ENCODE measurements at places on chromosomes 1 and 21.

- DNase-seq, result peak; percentile 3
These were observed 78.5 kb upstream of the DPYD start for GRCh38 chr1:97999320-97999719.

DNA sequence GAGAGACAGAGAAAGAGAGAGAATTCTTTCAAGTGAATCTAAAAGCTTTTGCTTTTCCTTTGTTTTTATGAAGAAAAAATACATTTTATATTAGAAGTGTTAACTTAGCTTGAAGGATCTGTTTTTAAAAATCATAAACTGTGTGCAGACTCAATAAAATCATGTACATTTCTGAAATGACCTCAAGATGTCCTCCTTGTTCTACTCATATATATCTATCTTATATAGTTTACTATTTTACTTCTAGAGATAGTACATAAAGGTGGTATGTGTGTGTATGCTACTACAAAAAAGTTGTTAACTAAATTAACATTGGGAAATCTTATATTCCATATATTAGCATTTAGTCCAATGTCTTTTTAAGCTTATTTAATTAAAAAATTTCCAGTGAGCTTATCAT lies 117.6 kb downstream of the PTPRC start:
- peak; percentile 48 for DNase-seq

- DNase-seq, result no peak
These were observed 147.4 kb upstream of the USP24 start for GRCh38 chr1:55362558-55362957.

- DNase-seq, result no peak
These were observed 10.6 kb downstream of the GFI1 start for GRCh38 chr1:92476071-92476631.

DNA sequence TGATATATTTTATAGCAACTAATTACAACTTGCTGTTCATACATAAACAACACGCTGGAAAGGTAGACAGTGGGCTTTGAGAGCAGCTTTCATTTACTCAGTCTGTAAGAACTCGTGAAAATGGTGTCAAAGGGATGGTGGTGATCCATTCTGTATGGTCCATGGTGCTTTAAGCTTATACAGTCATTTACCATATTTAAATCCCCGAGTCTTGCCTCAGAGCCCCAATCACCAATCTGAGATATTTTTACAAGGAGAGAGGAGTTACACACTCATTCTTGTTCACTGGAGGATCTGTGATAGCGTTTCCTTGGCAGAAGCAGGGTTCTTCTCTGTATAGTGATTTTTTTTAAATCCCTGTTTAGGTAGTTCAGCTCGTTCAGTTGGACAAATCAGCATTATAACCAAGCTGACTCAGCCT lies 694.6 kb downstream of the USP25 start:
- DNase-seq, result no peak

DNA sequence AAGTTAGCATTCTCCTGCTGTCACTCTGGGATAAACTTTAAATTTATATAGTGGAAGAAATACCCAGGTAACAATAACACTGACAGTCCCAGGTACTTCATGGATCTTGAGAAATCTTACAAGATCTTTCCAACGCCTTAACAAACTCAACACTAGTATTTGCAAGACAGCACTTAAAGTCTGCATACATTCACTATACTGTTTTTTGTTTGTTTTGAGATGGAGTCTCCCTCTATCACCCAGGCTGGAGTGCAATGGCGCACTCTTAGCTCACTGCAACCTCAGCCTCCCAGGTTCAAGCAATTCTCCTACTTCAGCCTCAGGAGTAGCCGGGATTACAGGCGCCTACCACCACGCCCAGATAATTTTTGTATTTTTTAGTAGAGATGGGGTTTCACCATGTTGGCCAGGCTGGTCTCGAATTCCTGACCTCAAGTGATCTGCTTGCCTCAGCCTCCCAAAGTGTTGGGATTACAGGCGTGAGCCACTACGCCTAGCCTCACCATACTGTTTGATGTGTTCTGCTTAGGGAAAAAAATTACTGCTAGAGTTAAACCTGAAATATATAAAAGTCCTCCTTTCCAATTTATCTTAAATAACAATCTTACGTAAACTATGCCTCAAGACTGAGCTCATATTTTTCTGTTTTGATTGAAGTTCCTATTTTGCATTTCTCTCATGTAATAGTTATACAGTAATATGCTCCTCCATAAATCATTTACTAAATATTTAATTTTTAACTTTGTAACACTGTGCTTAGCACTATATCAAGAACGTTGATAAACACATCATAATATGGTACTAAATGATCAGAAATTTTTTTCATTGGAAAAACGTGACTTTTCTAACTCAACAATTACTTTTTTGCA lies 17.5 kb downstream of the EYA3 start:
- no peak for DNase-seq

DNA sequence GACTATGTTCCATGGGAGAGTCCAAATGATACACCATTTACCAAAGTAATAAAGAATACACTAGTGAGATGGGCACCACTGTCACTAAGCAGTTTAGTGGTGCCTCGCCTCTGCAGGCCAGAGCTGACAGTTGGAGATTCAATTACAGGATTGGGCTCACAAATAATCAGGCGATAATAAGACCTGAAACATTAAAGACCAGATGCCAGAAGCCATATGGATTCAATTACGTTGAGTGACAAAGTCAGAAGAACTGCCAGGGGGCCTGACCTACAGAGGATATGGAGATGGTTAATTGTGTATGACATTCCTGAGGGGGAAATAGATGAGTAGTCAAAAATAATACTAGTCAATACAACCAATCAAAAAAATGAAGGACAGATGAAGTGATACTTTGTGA lies 65.2 kb upstream of the ST6GALNAC5 start:
- peak; percentile 48 for DNase-seq

- DNase-seq, result peak; percentile 75
These were observed 36.6 kb downstream of the CAPZB start for GRCh38 chr1:19448491-19449439.

DNA sequence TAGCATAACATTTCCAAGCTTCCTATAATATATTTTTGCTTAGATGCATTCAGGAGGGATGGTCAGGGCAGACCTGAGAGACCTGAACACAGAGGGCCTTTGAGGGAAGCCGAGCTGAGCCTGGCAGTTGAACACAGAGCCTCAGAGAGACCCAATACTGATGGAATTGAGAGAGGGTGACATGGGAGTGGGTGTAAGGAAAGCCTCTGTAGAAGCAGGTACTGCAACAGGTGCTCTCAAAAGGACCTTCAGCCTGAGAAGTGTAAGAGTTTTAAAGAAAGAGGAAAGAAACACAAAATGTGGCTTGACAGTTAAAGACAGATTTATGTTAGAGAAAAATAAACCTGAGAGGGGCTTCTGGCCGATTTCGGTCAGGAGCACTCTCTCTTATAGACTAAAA lies 73.9 kb upstream of the PGBD5 start:
- DNase-seq, result no peak

DNA sequence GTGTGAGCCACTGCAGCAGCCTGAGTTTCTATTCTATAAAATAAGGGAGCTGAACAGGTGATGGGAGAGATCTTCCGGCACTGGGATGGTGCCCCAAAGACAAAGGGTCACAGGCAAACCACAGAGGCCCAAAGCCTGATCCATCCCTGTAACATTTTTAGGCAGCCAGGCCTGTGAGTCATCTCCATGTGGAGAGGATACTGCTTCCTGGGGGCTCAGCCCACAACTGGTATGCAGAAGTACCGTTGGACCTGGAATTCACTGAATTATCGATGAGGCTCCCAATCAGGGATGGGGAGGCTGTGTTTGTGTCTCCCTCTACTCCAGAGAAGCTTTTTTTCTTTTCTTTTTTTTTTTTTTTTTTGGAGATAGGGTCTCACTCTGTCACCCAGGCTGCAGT lies 48.8 kb upstream of the WASF2 start:
- DNase-seq, result no peak

DNA sequence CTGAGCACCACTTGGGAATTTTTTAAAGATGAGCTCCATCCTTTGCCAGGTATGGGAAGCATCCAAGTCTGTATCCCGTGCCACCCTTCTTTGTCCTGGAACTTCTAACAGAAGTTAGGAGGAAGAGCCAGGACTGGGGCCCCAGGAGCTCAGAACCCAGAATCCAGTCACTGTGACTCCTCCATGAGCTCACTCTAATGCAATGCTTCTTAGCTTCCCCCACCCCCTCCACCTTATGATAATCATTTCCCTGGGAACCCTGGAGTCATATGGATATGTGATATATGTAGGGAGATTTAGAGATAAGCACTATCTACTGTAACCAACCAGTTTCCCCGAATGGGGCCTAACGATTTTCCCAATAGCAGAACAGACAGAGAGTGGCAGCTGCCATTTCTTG lies 758 bp upstream of the SPRR5 start:
- DNase-seq, result no peak

DNA sequence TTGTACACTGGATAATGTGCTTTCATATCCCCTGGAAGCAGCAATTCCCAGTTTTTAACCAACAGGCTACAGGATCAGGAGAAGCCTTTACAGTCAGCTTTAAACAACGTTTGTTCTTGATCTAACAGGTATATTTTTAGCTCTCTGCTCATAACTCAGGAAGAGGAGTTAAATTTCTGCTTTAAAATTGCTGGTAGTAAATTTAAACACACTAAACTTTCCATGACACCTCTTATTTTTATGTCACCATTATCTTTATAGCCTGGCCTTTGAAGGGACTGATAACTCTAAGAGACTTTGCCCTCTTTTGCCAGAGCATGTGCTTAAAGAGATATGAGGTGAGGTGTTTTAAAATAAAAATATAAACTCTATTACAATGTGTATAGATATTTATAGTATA lies 119.6 kb upstream of the BRINP3 start:
- DNase-seq, result no peak

- no peak for DNase-seq
These were observed 110.8 kb downstream of the KCND3 start for GRCh38 chr1:111878649-111879048.

DNA sequence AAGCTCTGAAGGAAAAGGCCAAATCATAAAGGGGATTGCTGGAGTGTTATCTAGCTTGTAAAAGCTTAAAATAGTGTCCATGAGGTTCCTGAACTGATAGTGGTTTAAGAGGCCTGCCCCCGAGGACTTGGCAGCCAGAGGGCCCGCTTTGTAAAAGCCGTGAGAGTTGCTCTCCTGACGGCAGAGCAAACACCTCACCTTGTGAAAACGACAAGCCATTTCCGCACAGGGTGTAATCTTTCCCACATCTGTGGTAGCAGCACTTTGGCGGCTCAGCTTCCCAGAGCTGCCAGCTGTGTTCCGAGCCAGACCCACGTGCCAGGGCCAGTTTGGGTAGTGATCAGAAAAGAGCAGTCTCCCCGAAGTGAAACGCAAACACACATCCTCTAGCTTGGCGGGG lies 37.0 kb downstream of the SERBP1 start:
- no peak for DNase-seq

- no peak for DNase-seq
These were observed 15.5 kb upstream of the HMGB4 start for GRCh38 chr1:33848205-33848937.

GRCh38 chr1:163295949-163296348 lies 25.8 kb upstream of the NUF2 start:
- DNase-seq, result no peak

- no peak for DNase-seq
These were observed 7.5 kb downstream of the LRRC8C start for GRCh38 chr1:89640440-89640839.

GRCh38 chr1:180572760-180573159 lies 14.0 kb downstream of the OVAAL start:
- DNase-seq, result no peak

DNA sequence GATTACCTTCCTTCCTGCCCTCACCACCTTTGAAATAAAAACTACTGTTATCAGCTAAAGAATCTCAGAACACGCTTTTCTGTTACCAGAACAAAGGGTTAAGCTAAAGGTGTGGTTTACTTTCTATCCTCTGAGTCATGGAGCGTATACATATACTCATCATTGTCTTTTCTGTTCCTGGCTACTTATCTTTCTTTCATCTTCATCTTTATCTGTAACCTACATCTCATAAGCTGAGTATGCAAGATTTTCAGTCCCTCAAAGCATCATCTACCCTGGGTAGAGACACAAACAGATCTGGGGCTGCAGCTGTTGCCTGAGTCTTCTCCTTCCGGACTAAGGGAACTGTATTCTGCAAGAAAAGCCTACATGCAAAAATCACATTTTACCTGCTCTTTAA lies 75.6 kb downstream of the LMO4 start:
- DNase-seq, result no peak

All from eye (tissue), 1 donor.